Right ventricle myocardium superior (tissue), 1 donor: ENCODE measurements at places on chromosomes 16 and 17. TPM values are rescaled to one million over a fixed set of nuclear protein-coding genes. Genes with fewer than 3 reads are reported as not detected.

GRCh38 chr16:8194794-8195193, 395.5 kb downstream of the TMEM114 start:
- no peak for DNase-seq

- DNase-seq: no peak
These were observed 23.8 kb downstream of the FAM83G start for GRCh38 chr17:18980682-18981334.

SMIM5 gene
- total RNA-seq: 12.5 TPM

GRCh38 chr17:680529-680928, 34.1 kb downstream of the VPS53 start:
- no peak for DNase-seq

CEMP1 gene
- not detected for total RNA-seq

- no peak for DNase-seq
These were observed 127.1 kb downstream of the MAF start for GRCh38 chr16:79473456-79473855.
